ENCODE measurements at places on chromosomes 2 and 18.

DNA sequence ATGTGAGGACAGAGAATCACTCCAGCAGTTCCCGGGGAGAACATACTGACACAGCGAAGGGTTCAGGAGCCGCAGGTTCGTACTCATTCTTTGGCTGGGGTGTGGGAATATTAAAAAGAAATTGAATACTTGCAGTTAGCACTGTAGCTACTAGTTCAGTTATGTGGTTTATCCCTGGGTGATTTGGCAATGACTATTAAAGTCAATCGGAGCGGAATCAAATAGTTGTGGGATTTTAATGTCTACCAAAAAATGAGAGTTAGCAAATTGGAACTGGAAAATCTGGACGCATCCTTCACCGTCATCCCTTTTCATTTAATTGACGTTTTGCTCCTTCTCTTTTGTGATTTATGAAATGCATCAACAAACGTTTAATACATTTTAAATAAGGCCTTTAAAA lies 50.8 kb downstream of the GBX2 start:
- DNase-seq = no peak

GRCh38 chr2:217118559-217119284 lies 258.9 kb upstream of the TNP1 start:
- DNase-seq = no peak

DNA sequence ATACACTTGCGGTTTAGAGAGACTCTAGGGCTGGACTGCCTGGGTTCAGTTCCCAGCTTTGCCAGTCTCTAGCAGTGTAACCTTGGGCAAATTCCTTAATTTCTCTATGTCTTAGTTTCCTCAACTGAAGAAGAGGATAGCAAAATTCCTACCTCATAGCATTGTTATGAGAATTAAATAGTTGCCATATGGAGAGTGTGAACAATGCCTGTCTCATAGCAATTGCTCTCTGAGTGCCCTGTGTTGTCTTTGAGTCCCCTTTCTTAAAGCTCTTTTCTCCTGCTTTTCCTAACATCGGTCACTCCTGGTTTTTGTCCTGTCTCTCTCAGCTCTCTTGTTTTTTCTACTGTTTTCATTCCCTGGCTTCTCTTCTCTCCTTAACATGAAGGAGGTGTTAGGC lies 116.8 kb upstream of the ALPP start:
- no peak for DNase-seq

DNA sequence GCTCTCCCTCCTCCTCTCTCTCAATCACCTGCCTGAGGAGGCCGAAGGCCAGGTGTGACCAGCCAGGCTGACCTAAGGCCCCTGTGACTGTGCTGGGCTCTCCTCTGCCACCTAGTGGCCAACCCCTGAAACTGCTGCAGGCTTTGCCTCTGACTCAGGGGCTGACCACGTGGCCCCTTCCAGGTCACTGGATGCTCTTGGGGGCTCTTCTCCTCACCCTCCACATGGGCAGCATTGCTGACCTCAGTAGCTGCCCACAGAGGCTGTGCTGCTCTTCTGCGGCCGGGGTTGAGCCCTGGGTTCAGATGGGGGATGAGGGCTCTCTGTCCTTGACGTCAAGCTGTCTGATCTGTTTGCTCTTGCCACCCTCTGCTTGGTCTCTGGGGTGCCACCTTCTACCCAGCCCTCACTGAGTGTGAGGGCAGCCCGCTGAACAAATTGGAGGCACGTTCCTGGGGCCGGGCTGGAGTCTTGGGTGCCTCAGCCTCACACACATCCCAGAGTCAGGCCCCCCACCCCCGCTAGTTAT lies 122.7 kb downstream of the TWIST2 start:
- peak; percentile 24 for DNase-seq

- peak; percentile 47 for DNase-seq
Measured at GRCh38 chr2:20093263-20094141, 42.1 kb upstream of the LAPTM4A start.

- DNase-seq = peak; percentile 25
Measured at GRCh38 chr2:215454519-215455246, 18.8 kb upstream of the FN1 start.

DNA sequence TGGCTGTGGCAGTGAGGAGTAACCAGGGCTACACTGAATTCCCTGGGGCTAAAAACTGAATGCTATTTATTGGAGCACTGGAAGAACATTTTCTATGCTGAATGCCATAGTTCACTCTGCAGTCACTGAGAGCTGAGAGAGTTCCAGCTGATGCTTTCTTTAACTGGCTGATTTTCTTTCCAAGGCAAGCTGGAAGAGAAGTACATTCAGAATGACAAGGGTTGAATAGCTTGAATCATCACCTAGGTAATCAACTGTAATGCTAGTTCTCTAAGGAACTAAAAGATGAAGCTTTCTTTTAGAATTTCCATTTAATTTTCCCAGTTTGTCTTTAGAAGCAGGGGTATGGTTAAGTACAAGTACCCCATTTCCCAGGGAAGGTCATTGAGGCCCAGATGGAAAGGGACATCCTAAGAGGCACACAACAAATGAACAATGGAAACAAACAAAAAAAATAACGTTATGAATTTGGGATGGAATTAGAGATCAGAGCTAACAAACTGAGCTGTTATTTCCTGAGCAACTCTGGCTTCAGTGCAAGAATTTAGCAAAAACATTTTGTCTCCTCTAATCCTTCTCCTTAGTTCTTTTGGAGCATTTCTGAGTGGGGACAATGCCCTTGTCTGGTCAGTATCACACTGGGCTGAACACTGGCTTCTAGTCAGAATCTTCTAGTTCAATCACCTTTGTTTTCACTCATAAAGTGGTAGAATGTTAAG lies 132.8 kb upstream of the REG3A start:
- peak; percentile 8 for DNase-seq

DNA sequence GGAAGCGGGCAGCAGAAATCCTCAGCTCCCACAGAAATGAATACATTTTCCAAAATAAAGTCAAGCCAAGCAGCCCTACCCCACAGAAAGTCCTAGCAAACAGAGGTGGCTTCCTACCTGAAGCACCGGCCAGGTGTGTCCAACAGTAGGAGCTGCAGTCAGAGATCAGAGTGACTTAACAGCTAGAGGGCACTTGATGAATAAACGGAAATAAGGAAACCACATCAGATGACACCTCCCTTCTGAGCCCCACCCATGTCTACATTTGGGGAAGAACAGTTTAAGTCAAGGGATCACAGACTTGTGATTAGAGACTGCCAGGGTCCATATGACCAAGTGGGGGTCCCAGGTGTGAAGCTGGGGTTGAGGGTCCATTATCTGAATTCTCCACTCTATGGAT lies at the start of gene CXCR1:
CXCR1 (minus strand) TSS at position 172 of the 400 bp plus-strand sequence. CDS start 1,751 bp downstream, outside the sequence.
- no peak for DNase-seq

DNA sequence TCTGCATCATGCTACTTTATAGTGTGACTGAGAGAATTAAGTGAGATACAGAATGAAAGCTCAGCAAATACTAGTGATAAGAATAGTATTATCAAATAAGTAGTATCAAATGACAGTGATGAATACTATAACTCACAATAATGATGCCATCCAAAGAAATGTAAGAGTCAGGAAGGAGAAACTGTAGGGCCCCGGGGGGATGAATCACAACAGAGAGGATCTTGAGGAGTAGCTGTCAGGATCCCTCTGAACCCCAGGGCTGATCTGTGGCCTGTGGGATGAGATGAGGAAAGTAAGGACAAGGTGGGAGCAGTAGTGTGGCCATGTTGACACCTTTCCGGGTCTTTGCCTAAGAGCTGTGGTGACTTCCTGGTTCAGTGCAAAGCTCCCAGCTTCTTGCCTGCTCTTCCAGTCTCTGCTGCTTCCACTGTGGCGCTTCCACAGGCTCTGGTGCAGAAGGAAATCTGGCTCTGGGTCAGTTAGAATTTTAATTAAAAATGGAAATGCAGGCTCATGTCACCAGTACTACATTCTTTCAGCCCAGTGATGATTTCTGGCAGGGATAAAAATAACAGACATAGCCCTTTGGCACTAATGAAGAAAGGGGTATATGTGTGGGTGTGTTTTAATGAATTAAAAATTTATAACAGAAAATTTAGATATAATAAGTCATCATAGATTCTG lies 166.9 kb downstream of the MYO3B start:
- no peak for DNase-seq

DNA sequence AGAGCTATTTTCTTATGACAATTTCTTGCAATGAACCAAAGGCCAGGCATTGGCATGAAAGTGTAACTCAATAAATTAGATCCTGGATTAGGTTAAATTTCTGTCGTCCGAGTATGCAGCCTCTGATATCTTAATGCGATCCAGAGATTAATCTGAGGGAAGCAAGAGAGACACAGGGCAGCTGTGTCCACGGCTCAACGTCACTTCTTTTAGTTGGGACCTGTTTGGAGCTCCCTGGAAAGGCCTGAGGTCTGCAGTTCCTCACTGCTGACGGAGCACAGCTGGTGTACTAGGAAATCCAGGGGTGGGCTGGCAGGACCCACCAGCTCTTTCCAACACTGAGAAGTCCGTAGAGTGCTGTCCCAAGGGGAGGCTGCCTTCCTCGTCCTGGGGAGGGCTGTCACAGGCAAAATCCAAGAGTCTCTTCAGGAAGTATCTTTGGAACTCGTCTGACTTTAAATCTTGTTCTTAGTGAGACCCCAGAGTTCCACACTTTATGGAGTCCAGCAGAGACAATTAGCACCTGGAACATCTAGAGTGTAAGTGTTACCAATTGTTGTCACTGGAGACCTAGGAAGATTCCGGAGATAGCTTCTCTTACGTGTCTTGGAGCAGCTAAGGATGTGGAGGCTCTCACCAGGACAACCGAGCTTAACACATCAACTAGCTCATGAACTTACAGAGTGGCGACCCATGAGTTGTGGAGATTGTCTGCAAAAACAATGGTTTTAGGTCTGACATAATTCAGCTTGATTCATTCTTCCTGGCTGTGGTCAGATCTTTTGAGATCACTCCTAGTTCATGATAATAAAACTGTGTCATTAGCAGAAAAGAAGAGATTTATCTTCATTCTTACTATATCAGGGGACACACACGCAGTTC lies 173.7 kb downstream of the ACKR3 start:
- no peak for DNase-seq

- DNase-seq = peak; percentile 61
Measured at GRCh38 chr2:149739171-149739882, 151.8 kb upstream of the MMADHC start.

DNA sequence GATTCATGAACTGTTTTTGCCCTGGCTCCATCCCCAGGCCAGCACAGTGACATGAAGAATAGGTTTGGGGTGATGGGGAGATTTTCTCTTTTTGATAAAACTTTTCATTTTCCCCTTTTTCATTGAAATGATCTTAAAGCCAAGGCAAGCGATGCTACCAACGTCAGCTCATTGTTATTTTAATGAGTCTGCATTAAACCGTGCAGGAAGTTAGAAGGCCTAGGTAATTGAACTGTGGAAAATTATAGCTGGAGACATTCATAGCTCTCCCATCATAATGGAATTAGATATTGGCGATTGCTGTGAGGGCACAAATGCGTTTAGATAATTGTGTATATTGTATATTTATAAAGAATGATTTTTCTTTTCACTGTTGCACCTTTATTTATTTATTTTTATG lies 33.2 kb downstream of the SMARCAL1 start:
- DNase-seq = no peak

DNA sequence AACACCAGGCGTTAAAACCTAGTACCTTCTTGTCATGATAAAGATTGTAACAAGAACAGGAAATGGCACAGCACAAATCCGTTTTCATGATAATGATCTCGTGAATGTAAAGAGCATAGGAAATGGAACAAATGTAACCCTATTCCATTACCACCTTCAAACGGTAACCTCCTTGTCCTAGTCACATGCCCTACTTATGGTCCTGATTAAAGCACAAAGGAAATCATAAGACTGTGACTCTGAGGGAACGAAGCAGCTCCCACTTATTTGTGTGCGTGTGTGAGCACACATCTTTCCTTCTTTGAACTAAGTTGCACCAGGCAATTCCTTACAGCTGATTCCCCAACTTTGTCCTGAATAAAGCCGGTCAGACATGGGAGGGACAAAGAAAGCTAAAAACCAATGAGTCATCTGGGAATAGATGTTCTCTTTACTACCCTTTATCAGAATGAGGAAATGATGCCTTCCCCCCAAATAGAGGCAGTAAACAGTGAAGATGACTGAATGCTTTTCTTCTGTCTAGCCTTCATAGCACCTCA lies 192.6 kb downstream of the IKZF2 start:
- DNase-seq = no peak

- DNase-seq = peak; percentile 42
Measured at GRCh38 chr2:97995026-97995733, 568 bp downstream of the TMEM131 start.

- DNase-seq = no peak
Measured at GRCh38 chr2:46248171-46248570, 49.0 kb upstream of the EPAS1 start.

GRCh38 chr2:112166806-112167499 lies 28.8 kb downstream of the FBLN7 start:
- no peak for DNase-seq

GRCh38 chr2:797556-797955 lies 120.3 kb upstream of the TMEM18 start:
- peak; percentile 10 for DNase-seq

GRCh38 chr18:29418136-29418535 lies 1241.2 kb upstream of the CDH2 start:
- DNase-seq = no peak

DNA sequence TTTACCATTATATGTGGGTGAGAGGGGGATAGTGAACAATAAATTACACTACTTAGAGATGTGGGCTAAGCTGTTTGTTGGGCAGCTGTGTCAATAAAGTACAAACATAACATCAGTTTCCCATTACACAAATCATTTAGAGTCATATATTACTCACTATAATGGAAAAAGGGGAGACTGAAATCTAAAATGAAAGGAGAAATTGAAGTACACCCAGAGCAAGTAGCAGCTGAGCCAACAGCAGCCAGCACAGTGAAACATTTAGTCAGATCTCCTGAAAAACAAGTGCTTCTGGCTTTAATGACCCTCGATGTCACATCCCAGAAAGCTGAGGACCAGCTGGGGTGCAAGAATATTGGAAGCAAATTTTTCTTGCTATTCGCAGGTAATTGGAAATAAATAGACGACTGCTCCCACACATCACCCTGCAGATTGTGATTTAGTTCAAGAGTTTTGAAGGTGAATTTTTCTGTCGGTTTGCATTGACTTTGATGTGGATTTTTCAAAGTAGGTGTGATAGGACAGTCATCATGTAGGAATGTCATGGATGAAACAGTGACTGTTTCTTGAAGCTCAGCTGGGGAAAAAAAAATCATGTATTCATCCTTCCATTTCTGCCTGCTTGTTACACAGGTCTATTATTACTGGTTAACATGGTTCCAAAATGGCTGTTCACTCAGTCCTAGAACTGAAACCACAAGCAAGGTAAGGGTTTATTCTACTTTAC lies 1607.3 kb upstream of the CELF4 start:
- DNase-seq = no peak

- peak; percentile 37 for DNase-seq
Measured at GRCh38 chr2:11389551-11390398, 45.3 kb upstream of the ROCK2 start.

DNA sequence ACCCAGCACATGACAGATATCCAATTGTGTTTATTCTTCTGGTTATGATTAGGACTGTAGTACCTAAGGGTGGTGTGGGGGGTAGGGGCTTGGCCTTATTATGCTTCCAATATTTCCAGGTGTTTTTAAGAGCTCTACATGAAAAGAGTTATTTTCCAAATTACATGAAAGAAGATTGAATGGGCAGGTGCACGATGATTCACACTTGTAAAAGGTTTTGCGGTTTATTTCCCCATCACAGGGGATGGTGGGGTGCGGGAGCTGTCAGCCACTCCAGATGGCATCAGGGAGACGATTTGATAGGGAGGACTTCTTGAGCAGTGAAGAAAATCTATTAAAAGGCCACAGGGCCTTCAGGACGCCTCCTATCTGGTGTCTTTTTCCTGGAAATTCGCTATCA lies 15.1 kb upstream of the CCBE1 start:
- DNase-seq = no peak

Data from G401 (cell line).